ENCODE measurements at places on chromosomes 5 and 9.

- no peak for DNase-seq
These were observed 127.7 kb downstream of the MAPKAP1 start for GRCh38 chr9:125579030-125579932.

- DNase-seq = no peak
These were observed 204.0 kb downstream of the FSTL4 start for GRCh38 chr5:133408322-133408721.

GRCh38 chr5:105616599-105616998, 2054.0 kb upstream of the NUDT12 start:
- DNase-seq = no peak

- DNase-seq = no peak
These were observed 151.8 kb upstream of the TLX3 start for GRCh38 chr5:171157276-171157675.

GRCh38 chr9:36031774-36032555, 4.7 kb upstream of the RECK start:
- no peak for DNase-seq

DNA sequence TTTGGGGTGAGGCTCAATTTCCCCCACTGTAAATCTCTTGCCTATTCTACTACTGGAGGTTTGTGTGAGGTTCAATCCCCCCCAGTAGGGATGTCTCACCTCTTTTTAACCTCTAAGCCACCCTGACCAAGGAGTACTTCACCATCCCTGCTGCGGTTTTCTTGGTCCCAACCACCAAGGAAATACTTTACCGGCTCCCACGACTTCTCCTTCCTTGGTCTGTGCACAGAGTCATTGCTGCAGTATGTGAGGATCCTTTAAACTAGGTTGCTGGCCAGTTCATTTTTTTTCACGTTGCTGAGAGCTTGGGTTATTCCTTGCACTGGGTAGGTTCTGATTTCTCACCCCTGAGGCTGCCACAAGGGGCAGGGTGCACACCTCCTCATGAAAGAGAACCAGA, 22.5 kb upstream of the HMGCS1 start:
- DNase-seq = no peak

DNA sequence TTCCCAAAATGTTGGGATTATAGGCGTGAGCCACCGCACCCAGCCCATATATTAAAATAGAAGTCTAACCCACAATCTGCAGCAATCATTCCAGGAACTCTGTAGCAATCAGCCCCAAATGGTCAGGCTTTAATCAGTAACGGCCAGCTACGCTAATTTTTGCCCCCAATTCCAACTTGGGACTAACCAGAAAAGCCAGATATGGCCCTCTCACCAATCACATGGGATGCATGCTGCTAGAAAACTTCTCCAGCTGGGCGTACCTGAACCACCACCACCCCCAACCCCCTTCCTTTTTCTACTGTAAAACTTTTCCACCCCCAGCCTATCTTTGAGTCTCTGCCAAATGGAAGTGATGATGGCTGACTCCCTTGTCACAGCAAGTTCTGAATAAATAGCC, 4.1 kb downstream of the SUSD1 start:
- DNase-seq = no peak

DNA sequence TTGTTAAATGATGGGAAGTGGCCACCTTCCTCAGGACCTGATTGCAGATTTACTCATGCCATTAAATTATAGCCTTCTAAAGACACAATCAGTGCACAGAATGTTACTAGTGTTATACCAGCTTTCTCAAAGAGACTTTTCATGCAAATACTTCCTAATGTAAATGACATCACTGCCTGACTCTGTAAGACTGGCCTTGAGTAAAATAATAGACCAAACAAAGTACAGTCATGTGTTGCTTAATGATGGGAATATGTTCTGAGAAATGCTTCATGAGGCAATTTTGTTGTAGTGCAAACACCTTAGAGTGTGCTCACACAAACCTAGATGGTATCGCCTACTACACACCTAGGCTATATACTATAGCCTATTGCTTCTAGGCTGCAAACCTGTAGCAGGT, 17.0 kb upstream of the C1QTNF3 start:
- no peak for DNase-seq

DNA sequence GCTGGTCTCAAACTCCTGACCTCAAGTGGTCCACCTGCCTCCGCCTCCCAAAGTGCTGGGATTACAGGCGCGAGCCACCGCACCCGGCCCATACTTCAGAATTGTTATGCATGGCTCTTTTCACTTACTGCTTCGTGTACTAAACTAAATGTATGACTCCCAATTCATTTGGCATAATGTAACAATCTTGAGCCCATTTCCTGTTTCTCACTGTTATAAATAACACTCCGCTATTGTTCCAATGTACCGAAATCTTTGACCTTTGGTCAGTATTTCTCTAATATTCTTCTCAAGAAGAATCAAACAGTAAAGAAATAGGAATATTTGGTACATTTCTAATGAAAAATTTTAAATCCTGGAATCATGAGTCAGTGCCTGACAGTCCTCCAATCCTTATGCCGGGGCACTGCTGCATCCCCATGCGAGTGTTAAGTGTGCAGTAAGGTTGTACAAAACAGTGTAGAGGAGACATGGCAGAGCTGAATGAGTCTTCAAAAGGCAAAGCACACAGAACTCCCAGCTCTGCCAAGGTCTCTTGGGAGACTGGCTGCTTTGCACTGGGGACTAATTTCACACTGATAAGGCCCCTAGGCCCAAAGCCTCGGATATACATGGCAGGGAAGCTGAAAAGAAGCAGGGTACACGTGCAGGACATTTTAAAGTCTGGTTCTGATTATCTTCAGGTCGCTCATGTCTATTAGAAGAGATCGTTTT, 58.4 kb downstream of the HABP4 start:
- DNase-seq = no peak

GRCh38 chr5:116153687-116154174, 68.9 kb downstream of the COMMD10 start:
- DNase-seq = no peak

GRCh38 chr5:95712347-95712958, 18.7 kb upstream of the RHOBTB3 start:
- DNase-seq = no peak

GRCh38 chr9:73023025-73023541, 70.2 kb upstream of the ALDH1A1 start:
- peak; percentile 63 for DNase-seq

DNA sequence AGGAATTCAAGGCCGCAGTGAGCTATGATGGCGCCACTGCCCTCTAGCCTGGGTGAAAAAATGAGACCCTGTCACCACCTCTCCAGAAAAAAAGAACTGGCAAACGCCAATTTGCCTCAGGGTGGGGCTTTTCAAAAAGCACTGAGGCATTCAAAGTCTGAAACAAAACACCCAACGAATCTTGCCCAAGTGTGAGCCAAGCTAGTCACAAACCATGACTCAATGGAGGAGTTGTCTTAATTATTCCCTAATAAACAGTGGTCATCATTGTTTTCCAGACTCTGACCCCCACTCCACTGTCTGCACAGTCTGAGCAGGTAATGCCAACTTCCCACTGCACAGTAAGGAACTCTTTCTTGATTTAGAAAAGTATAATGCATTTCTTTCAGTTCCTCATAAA, 16.8 kb downstream of the FRMD3 start:
- DNase-seq = no peak

DNA sequence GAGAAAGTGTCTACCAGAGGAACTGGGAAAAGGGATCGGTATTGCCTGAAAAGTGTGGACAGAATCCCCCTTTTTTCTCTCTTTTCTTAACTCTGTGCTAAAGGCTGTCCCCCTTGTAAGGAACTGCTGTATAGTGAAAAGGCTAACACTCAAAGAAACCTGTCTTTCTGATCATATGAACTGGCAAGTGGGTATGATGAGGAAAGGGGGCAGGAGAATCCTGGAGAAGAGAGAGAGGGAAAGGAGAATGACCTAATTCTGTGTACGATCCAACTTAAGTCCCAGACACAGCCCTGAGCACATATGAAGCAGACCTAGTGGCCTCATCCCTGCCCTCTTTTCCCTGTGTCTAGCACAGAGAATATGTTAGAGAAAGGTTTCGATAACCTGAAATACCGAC, 967 bp downstream of the ANKRD31 start:
- no peak for DNase-seq

DNA sequence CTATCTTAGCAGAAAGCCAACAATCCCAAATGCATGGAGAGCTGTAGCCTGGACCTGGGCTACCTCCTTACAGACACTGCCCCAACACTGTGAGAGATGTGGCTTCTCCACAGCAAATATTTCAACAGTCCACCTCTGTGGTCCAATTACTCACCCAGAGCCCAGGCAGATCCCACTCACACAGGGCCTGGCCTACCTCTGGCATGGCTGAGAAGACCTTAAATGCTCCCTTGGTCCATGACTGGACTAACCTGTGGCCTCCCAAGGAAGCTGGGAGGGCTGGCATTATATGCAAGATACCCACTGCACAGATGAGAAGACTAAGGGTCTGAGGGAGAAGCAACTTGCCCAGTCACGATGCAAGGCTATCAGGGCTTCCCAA, 22.8 kb upstream of the SLC25A51 start:
- DNase-seq = no peak

GRCh38 chr5:175159956-175160355, 284.0 kb downstream of the DRD1 start:
- DNase-seq = no peak

GRCh38 chr5:66843065-66843464, 246.9 kb downstream of the MAST4 start:
- peak; percentile 85 for DNase-seq
